ENCODE measurements at places on chromosomes 12 and 14.

DNA sequence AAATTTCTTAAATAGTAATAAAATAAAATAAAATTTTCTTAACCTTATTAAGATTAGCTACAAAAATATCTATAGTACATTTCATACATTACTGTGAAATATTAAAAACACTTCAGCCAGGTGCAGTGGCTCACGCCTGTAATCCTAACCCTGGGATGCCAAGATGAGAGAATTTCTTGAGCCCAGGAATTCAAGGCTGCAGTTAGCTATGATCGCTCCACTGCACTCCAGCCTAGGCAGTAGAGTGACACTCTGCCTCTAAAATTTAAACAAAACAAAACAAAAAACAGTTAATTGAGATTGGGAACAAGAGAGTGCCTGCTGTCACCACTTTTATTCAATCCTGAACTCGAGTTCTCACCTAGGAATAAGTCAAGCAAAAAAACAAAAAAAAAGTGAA lies 95.0 kb upstream of the CPNE8 start:
- DNase-seq: no peak

- peak; percentile 77 for DNase-seq
Measured at GRCh38 chr12:45543887-45544286, 185.6 kb upstream of the ARID2 start.

GRCh38 chr12:6843118-6843902 lies 2.6 kb downstream of the GNB3 start:
- no peak for DNase-seq

- DNase-seq: peak; percentile 49
Measured at GRCh38 chr14:75088566-75089373, 19.3 kb downstream of the ZC2HC1C start.

- DNase-seq: peak; percentile 64
Measured at GRCh38 chr12:129911428-129912049, 7.7 kb upstream of the TMEM132D start.

GRCh38 chr12:59699421-59700152 lies 103.8 kb downstream of the SLC16A7 start:
- no peak for DNase-seq
